Stimulated activated CD4-positive, alpha-beta T cell treated with anti-CD3 and anti-CD28 coated beads, Interleukin-1b, Interleukin-23, amount 100 ng/mL, for 1 hour (primary cell): ENCODE measurements at places on chromosomes 12 and 14.
A peak's percentile ranks its signal among the peaks of the same experiment; 100 is the strongest.

DNA sequence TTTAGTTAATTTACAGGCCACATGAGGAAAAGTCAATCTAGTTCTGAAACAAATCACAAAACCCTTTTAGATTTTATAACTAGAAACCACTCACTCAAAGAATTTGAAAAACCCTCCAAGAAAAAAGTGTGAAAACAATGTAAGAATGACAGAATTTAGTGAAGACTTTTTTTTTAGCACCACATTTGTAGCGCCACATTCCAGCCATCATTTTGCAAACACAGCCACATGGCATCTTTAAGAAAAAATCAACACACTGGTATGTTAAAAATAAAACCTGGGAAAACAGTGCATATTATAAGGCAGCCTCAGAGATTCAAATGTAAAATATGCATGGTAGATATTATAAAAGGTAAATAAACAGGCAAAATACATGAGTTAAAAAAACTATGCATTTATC is 22.3 kb upstream of the ALX1 start:
- no peak for DNase-seq

DNA sequence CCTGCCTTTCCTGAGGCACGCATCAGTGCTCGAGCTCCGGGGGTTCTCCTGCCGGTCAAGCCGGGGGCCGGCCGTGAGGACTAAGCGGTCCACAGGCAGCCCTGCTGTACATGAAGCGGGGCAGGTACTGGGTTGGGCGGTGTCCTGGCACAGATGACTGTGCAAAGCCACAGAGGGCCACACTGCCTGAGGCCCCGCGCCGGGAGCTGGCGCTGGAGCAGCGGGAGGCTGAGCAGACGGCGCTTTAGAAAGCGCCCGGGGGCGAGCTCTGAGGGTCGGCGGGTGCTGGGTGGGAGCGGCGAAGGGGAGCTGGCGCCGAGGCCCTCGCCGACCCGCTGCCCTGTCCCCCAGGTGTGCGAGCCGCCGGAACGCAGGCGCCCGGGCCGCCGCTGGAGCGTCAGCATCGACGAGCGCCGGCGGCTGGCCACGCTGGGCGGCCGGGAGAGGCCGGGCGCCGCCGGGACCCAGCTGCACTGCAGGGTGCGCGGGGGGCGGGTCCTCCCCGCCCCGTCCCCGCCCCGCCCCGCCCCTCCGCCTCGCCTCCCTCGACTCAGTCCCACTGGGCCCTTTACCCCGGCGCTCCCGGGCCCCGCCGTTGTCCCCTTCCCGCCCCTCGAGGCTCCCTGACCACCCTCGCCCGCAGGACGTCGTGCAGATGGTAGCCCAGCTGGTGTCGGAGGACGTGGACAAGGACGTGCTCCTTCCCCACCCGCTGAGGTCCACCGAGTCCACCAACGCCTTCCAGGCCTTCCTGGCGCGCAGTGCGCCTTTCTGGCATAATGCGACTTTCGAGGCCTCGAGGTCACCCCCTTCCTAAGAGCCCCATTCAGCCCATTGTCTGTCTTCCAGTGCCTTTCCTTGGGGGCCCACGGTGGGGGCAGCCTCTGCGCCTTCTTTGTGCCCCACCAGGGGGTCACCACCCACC is 8.3 kb upstream of the MTA1 start:
- no peak for DNase-seq

- no peak for DNase-seq
Observed at GRCh38 chr12:96134200-96134599, 60.0 kb upstream of the ELK3 start.

GRCh38 chr12:108959748-108960655 is 60.9 kb downstream of the SVOP start:
- no peak for DNase-seq

DNA sequence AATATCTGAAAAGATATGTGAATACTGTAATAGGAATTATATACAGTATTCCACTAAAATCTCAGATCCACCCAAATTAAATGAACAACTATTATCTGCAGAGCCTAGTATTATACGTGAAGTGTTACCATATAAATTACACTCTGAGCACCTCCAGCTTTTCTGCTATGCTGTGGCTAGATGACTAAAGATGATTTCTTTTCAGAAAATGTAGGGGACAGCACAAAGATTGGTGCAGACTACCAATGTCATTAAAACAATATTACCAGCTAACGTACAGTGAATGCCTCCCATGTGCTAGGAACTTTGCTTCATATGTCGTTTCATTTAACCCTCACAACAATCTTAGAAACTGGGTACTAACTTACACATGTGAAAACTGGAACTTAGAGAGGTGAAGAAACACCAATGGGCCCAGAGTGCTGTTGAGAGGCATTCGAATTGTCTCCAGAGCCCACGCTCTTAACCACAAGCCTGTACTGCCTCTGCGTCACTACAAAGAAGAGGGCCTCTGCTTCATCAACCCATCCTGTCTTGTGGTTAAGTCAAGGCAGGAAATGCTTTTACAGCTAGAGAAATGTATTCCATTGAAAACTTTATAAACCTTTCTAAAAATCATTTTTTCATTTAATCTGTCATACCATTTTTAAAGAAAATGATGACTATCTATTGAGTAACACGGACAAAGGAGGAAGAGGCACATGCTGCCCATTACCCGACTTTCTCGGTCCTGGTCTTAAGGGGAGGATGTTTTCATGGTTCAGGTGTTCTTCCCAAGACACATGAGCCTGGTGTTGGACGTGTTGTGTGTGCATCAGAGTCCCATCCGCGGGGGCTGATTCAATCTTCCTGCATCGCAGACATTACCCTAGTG is 1.3 kb downstream of the GPR65 start:
- peak; percentile 31 for DNase-seq

- DNase-seq = no peak
Observed at GRCh38 chr12:119704065-119704747, 36.3 kb downstream of the PRKAB1 start.

- no peak for DNase-seq
Observed at GRCh38 chr12:119936705-119937311, 52.2 kb upstream of the BICDL1 start.

DNA sequence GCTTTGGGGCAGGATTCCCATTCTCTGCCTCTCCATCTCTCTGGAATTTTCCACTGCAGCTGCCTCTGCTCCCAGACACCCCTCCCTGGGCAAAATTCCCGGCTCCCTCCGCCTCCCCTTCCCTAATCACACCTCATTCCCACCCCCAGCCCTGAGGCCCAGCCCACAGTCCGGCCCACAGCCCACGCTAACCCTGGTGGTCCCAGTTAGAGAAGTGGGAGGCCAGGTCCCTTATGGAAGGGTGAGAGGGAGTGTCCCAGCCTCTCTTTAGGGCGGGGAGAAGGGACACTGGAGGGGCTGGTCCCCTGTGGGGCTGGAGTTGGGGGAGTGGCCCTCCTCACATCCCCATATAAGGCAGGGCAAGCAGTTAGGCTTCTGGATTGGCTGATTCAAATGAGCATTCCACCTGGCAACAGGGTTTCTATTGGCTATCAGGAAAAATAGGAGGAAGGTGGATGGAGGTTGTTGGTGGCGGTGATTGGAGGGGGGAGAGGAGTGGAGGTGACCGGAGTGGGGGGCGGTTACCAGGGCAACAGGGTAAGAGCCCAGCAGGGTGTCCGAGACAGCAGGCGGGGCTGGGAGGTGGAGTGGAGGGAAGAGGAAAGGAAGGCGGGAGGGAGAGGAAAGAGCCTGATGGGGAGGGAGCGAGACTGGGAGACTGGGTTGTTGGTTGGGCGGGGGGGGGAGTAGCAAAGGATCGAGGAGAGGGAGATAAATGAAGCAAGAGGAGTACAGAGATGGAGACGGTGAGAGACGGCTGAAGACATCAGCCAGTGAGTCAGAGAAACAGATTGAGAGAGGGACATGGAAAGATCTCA is 1.9 kb upstream of the PTMS start:
- DNase-seq = no peak

GRCh38 chr14:71725922-71726579 is 206.2 kb upstream of the RGS6 start:
- no peak for DNase-seq

GRCh38 chr12:68240975-68241374 is 12.4 kb downstream of the IL22 start:
- DNase-seq = no peak

DNA sequence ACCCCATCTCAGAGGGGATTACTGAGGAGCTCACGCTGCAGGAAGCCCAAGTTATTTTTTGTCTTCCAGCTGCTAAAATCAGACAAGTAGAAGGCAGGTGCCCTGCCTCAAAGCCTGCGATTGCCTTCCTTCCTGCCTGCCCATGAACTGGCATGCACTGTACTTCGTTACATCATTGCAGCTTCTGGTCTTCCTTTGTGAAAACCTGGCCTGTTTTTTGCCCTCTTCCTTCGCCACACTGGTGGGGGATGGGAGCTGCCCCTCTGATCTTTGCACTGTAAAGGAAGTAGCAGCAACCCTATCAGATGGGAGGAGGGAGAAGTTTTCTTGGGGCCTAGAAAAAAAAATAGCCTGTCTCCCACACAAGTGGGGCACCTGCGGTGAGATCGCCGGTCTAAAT is 1098.7 kb downstream of the BCL11B start:
- DNase-seq = peak; percentile 38

DNA sequence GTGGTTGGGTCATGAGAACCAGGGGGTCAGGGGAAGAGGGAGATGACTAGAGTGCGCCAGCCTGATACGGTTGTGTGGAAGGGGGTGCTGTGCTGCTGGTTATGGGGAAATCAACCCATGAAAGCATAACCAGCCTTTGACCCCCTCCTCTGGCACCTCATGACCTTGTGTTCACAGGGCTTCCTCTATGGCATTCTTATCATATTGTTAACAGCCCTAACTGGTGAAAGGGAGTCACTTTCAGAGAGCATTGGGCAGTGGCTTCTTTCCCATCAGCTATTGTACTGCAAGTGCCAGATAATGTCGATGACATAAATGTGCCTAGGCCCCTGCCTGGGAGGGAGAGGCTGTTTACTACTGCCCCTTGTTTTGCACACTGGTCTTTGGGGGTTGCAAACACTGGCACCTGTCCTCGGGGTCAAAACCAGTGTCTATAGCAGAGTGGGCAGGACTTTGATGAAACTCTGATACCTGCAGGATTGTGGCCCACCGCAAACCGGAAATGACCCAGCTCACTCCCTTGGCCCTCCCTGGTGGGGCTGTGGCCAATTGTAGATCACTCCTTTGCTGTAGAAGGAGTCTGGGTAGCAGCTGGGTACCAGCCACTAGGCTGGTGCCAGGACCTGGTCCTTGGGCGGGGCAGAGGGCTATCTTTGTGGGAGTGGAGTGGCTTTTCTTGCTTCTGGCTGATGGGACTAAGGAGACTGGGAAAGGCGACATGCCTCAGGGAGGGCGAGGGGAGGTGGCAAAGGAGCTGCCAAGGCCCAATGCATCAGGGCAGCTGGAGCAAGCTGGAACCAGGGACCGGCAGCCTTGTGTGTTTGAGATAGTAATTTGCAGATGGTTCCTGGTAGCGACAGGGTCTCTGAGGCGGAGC is 634 bp upstream of the TMEM63C start:
- no peak for DNase-seq

DNA sequence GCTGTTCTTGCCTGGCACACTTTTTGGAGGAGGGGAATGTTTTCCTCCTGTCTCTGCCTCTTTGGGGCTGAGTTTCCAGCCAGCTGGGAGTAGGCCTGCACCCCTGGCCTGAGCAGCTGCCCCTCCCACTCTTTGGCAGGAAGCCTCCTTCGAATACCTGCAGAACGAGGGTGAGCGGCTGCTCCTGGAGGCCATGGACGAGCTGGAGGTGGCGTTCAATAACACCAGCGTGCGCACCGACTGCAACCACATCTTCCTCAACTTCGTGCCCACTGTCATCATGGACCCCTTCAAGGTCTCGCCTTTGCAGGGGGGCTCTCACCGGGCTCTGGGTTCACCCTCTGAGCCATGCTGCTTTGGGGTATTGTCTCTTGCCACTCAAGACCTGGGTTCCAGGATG is 69.4 kb downstream of the FOXN4 start:
- no peak for DNase-seq

DNA sequence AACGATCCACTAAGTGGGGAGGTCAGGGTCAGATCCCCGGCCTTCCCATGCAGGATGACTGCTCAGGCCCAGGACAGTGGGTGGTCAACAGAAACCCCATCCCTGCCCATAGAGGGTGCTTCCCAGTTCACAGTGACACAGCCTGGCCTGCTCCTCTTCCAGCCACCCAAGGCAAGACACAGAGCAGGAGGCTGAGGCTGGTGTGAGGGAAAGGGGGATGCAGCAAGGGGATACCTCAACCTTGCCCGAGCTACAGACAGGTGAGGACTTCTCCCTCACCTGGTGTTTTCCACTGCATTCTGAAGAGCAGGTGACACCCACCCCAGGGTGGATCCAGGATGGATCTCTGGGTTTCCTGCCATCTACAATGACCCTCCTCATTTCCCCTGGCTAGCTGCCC is 106.7 kb downstream of the KIF26A start:
- no peak for DNase-seq

DNA sequence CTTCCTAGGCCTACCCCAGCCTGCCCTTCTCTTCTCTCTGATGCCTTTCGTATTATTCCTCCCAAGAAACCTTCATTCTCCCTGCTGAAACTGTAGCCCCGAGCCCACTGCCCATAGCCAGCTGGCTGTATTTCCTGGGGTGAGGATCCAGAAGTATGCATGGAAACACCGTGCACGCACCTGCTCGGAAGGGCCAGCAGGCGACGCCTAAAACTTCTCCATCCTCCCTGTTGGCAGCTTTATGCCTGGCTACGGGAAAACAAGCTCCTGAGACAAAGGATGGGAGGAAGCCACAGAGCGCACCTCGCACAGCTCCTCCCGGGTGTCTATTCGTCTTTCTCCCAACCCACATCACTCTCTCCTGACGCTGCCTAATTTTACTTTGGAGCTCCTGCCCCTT is 69.0 kb upstream of the CAPRIN2 start:
- no peak for DNase-seq

- no peak for DNase-seq
Observed at GRCh38 chr14:89406941-89407340, 10.1 kb downstream of the FOXN3 start.

DNA sequence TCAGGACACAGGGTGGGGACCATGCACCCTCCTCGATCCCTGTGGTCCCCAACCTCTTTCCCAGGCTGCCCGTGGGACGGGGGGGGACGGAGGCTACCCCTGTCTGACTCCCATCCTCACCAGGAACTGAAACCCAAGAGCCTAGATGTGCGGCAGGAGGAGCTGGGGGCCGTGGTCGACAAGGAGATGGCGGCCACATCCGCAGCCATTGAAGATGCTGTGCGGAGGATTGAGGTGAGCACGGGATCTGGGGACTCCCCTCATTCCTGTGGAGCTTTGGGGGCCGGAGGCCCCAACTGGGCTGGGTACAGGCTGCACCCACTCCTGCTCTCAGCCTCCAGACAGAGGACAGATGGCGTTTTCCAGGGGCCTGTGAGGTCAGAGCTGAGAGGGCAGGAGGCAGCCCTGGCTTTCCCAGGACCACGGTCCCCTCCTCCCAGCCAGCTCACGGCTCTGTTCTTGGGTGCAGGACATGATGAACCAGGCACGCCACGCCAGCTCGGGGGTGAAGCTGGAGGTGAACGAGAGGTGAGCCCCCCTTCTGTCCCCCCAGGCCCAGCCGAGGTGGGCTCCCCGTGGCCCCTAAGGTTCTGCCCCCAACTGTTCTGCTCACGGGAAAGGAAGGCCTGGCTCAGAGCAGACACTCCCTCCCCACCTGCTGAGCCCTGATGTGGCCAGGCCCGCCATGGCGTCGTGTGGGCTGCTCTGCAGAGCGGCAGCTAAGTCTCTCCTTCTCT is 24.2 kb downstream of the HIP1R start:
- DNase-seq = no peak

- no peak for DNase-seq
Observed at GRCh38 chr12:29427964-29428363, 47.0 kb upstream of the ERGIC2 start.
